A549 treated with GW870086 at 1 μM for 4 hours (cell line): ENCODE measurements at places on chromosomes 11 and 22. TPM values are rescaled to one million over a fixed set of nuclear protein-coding genes. Genes with fewer than 3 reads are reported as not detected.

Gene KRTAP5-9
- total RNA-seq = 0.11 TPM in 1 of 5 replicates, not detected in the others

Gene NXPE1
- total RNA-seq = not detected in 5 replicates

Gene SVIP
- 5.6 to 15.5 TPM (median 12.4 TPM) in 5 replicates for total RNA-seq

Gene APLNR
- total RNA-seq = 0.05 TPM in 1 of 5 replicates, not detected in the others

Gene MUC5B
- total RNA-seq = 2.0 to 4.3 TPM (median 3.3 TPM) in 5 replicates

Gene MCAM
- total RNA-seq = 9.2 to 12.5 TPM (median 11.6 TPM) in 5 replicates
